DMS153 (cell line): ENCODE measurements at places on chromosomes 6 and 20.
A peak's percentile ranks its signal among the peaks of the same experiment; 100 is the strongest.

DNA sequence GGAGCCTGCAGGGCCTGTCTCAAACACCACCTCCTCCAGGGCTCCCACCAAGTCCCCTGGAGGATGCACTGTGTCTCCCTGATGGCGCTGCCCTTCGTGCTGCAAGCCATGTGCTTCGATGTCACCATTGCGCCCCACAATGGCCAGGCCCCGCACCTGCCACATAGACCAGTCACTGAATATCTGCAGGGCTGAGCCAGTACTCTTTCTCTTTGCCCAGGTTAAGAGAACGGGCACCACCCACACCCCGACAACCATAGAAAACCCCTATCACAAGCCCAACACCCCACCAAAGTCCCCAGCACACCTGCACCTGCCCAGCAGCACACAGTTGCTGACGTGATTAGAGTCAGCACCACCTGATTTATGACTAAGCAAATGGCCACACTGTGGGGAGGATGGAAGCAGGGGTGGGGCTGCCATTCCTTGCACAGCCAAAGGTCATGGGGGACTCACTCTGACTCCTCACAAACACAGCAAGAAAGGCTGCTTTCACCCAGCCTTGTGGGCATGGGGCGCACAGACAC, 104.3 kb downstream of the SLC23A2 start:
- no peak for DNase-seq

GRCh38 chr20:62979876-62980373, 26.8 kb downstream of the BHLHE23 start:
- DNase-seq: no peak

DNA sequence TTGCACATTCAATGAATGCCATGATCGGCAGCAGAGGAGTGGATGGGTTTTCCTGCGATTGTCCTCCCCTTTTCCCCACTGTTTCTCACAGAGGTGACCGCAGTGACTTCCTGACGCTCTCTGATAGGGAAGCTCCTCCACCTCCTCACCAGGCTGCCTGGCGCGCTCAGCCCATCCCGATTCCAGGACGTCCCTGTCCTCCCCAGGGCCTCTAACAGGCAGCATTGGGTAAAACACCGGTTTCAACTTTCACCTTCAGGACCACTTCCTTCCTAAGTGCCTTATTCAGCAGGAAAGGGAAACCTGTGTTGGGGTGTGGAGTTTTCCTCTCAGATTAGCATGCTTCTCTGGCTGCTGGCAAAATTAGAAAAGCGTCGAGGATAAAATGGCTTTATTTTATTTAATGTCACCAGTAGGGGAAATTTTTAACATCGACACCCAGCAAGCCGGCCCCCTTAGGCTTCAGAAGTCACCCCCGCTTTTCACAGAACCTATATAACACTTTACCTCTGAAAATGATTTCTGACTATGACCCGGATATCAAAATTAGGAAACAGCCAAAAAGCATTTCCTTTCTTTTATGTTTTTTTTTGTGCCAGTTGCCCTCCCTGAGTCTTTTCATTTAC, 570.4 kb upstream of the GJE1 start:
- peak; percentile 80 for DNase-seq

GRCh38 chr6:117616391-117617209, 14.3 kb upstream of the GOPC start:
- DNase-seq: no peak

DNA sequence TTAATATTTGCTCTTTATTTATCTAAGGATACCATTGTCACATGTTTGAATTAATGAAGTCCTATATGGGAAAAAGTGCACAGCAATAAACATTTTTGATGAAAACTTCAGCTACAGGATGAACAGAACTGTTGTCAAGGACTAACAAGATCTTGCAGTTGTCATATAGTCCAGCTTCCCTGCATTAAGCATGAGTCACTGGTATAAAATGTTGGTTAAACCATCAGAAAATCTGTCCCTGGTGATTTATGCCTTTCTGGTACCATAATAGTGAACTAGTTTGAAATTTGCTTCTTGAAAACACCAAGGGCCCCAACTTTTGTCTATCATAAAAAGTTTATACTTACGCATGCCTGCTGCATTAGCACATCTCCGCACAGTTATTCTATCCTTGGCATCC, 60.4 kb upstream of the RSPO3 start:
- DNase-seq: no peak
